Natural killer cell treated with Interleukin-12 subunit alpha and Interleukin-12 subunit beta and Interleukin-15 and Interleukin-18, amount 100 ng/mL, for 72 hours (primary cell): ENCODE measurements at places on chromosomes 12 and 14. TPM values are rescaled to one million over a fixed set of nuclear protein-coding genes. Genes with fewer than 3 reads are reported as not detected.

- DNase-seq, result no peak
Observed at GRCh38 chr12:53985994-53986685, 1.2 kb downstream of the HOXC10 start.

GRCh38 chr14:76090616-76091391 is 60.9 kb upstream of the GPATCH2L start:
- no peak for DNase-seq

The TMEM229B gene
- 14.7 TPM for total RNA-seq

The GZMB gene
- 1,173 TPM for total RNA-seq

- DNase-seq, result no peak
Observed at GRCh38 chr14:24814944-24815343, 181.0 kb upstream of the GZMB start.

The MMP17 gene
- not detected for total RNA-seq

GRCh38 chr12:42021469-42021868 is 123.2 kb downstream of the GXYLT1 start:
- no peak for DNase-seq
